ENCODE measurements at places on chromosomes 1 and 21.

DNA sequence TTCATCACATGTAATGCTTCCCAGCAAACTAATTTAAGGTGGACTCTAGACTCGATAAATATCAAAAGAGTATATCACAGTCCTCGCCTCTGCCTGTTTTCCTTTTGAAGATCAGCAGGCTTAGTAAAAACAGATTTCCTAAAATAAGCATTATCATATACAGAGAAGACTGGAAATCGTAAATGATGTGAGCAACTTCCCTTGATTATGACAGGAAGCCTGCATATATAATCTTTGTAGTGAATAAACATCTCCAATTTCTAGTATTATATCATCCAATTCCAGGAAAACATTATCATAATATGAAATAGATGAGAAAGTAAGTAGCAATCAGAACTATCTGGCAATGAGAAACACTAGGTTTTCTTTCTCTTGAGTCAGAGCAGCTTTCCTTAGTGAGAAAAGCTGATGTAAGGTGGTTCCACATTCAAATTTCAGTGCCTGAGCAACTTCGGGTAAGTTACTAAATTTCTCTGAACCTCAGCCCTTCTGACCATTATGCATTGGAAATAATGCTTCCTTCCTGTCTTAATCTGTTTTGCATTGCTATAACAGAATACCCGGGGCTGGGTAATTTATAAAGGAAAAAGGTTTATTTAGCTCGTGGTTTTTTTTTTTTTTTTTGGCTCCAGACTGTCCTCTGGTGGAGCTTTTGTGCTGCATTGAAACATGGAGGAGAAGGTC, 12.6 kb upstream of the POU2F1 start:
- DNase-seq, result no peak

DNA sequence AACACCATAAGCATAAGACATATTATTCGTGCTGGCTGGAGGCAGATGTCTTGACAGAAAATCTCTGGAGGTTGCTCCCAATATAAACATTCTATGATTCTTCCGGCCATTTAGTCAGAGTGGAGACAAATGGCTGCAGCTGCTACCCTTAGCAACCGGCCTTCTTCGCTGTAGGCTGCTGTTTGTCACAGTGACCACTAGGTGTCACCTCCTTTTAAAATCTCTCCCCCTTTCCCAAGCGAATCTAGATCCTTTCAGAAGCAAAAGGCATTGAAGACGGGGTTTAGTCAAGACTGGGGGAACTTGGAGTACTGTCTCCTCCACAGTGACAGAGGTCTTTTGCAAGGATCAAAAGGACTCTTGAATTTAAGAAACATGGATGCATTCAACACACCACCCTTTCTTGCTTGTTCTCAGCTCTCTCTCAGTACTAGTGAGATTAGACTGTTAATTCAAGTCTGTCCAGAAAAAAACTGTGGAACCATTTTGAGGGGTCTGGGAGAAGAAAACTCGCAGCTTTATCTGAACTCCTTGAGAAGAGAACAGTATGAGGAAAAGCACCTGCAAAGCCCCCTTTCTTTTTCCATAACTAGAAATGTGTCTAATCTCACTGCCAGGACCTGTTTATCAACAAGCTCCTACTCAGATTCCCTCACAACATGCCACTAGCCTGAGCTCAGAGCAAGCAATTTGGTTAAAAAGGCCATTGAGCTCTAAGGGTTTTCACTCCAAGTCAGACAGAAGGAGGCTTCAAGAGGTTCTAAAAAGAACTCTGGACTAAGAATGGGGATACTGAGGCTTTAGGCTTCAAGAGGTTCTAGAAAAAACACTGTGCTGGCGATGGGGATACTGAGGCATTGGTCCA, 408.3 kb upstream of the PLXNA2 start:
- peak; percentile 21 for DNase-seq

- no peak for DNase-seq
Observed at GRCh38 chr1:193539731-193540459, 353.5 kb upstream of the B3GALT2 start.

- no peak for DNase-seq
Observed at GRCh38 chr1:63435161-63435560, 67.7 kb downstream of the ALG6 start.

- DNase-seq, result no peak
Observed at GRCh38 chr1:50704126-50704525, 255.9 kb downstream of the FAF1 start.

DNA sequence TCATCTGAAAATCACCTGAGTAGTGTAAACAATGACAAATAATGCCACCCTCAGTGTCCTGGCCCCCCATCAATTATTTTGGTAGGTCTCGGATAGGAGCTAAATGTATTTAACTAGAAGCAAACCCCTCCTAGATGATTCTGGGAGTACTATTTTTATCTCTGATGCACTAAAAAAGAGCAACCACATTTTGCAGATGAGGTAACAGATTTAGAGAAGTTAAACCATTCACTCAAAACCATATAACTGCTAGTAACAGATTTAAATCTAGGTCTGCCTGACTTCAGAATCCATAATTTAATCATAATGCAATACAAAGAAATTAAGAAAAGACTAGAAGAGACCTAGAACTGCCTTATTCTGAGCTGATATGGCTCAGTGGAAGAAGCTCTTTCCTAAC, 17.3 kb upstream of the PTCH2 start:
- no peak for DNase-seq

DNA sequence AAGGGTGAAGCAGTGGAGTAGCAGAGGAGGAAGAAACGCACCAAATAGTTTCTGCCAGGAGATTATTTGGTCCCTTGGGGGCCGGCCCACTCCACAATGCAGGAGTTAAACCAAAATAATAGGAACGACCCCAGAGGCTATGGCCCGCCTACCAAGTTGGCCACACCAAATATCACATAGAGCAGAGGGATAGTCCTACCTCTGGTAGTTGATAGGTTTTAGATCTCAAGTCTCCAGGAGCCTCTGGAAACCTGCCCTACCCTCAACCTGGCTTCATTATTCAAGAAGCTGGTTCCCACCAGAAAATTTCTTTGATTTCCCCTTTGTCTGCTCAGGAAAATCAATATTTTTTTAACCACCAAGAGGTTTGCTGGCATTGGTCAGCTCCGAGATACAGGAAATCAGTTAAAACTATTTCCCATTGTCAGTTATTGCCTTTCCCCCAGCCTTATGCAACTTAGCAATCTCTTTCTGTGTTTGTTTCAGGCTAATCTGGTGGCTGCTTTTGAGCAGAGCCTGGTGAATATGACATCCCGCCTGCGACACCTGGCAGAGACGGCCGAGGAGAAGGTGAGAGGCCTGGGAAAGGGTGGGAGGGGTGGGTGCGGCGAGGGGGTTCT, 35.5 kb upstream of the IPO9 start:
- no peak for DNase-seq

GRCh38 chr1:183569141-183569540, 21.1 kb downstream of the NCF2 start:
- no peak for DNase-seq

DNA sequence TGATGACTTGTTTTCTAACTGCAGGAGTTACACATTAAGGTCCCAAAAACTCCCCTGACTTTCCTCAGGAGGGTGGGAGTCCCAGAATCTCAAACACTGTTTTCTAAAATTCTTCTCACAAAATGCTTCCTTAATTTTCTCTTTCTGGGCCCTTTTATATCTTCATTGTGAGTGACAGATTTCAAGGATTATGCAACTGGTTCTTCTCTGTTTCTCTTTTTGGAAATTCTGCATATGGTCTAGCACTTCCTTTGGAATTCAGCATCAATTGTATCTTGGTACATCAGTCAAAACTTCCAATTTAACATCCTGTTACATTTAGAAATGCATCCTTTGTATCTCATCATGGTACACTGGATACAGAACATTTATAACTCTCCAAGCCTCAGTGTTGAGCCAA, 59.7 kb downstream of the LMO4 start:
- no peak for DNase-seq

DNA sequence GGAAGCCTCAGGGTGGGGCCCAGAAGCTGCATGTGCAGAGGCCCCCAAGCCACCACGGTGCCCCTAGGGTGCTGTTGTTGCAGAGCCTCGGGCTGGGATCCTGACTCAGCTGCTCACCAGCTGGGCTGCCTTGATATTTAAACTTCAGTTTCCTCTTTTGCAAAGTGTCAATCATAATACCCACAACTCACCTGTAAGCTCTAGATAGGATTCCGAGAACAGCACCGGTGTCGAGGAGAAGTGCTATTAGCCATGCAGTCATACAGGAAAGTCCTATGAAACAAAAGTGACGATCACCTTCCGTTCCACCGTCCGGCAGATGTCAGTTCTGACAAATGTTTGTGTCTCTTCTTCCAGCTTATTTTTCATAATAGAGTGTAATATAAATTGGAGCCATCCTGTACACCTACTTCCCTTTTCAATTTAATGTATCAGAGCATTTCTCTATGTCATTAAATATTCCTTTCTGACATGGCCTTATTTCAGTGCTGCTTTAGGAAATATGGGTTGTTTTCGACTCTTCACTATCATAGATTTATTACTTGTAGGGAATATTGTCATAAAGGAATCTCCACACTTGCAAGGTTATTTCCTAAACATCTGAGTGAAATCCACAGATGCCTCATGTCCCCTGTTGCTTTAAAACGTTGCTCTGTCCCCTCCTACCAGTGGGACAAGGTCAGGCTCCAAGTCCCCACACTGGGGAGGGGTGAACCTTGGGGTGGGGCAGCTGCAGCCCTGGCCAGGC, 100.8 kb downstream of the SIK1 start:
- DNase-seq, result no peak

- no peak for DNase-seq
Observed at GRCh38 chr1:161259765-161260164, 1.2 kb downstream of the PCP4L1 start.

- no peak for DNase-seq
Observed at GRCh38 chr1:209752890-209753289, 3.0 kb upstream of the TRAF3IP3 start.

DNA sequence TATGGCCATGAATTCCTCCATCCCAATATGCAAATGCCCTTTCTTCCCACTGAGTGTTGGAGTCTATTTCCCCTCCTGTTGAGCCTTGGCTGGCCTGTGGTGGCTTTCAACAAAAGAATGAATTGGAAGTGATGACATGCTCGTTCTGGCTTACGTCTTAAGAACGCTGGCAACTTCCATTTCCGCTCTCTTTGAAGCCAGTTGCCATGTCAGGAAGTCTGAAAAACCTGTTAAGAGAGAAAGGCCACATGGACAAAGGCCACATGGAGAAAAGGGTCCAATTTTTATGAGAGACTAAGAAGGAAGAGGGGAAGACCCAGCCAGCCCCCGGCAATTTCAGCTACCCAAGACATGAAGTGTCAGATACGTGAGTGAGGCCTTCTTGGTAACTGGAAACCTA, 45.6 kb upstream of the GADD45A start:
- no peak for DNase-seq

GRCh38 chr1:156813750-156814570, 2.7 kb downstream of the SH2D2A start:
- DNase-seq, result no peak

GRCh38 chr1:18443587-18444520, 36.9 kb upstream of the KLHDC7A start:
- no peak for DNase-seq

DNA sequence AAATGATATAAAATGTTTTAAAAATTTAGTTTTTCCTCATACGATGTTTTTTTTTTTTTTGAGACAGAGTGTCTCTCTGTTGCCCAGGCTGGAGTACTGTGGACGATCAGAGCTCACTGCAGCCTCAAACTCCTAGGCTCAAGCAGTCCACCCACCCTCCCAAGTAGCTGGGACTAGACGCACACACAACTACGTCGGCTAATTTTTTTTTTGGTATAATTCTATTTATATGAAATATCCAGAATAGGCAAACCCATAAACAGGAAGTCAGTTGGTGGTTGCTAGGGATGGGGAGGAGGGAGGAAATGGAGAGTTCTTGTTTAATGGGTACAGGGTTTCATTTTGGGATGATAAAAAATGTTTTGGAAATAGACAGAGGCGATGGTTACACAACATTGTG, 56.5 kb downstream of the WARS2 start:
- DNase-seq, result no peak

DNA sequence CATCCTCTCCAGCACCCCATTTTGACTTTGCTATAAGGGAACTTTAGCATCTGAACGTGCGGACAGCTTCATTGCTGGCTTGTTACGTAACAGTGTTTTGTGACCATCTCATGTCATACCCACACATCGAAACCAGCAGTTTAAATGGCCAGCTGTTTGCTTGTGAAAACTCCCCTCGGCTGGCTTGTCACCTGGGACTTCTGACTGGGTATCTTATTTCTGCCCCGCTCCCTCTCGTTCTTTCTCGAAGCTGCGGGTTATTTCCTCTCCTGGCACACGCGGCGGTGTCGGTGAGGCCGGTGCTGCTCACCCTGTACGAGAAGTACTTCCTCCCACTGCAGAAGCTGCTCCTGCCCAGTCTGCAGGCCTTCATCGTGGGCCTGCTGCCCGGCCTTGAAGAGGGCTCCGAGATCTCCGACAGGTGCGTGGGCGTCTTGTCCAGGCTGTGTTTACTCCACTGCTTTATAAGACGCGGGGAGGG, 43.5 kb downstream of the DOP1B start:
- DNase-seq, result no peak

DNA sequence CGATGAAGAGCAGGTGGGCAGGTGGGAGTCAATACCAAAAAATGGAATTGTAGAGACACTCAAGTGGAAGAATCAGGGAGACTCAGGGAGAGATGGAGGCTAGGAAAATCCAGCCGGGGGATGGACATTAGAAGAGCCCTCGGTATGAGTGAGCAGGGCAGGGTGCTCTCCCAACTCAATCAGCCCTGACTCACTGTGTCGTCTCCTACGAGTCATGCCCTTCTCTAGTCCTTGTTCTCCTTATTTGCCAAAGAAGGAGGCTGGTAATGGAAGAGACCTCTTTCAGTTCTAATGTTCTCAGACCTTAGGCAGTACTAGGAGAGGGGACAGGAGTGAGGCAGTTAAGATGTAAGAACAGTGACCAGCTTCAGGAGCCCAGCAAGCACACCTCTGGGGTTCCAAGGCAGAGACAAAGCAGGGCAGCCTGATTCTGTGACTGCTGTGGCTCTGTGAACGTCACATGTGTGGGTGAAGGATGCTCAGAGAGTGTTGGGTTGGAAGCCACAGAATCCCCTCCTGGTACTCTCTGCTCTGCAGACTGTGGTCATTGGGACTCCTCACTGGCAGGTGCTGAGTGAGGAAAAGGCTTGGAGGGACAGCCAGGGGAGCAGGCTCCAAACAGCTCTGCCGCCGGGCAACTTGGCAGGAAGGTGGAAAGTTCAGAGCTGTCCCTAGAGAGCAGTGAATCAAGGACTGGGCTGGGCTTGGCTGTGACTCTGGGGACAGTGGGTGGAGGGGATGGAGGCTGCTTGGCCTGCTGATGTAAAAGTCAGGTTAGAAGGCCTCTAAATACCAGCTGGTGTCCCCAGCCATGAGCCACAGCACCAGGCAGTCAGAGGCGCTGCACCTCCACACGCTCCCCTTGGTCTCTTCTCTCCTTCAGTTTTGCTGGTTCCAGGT, 11.1 kb upstream of the GJA5 start:
- no peak for DNase-seq

DNA sequence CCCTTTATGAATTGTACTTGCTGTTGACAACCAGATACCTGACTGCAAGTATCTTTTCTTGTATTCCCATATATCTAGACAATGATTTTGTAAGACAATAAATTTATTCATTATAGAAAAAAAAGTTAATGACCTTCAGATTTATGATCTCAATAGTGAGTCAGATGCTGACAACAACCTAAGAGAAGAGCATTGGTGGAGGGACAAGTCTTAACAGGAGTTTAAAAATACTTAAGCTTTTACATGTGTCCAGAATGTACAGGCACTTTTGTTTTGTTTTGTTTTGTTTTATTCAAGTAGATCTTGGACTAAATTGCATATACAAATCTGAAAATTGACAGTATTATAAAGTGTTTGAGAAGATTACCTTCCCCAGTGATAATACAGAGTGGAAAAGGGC, 1544.6 kb upstream of the B3GALT2 start:
- no peak for DNase-seq

- no peak for DNase-seq
Observed at GRCh38 chr1:41957568-41957967, 38.8 kb upstream of the HIVEP3 start.
